ACHN (cell line): ENCODE measurements at places on chromosomes 16 and 17.

DNA sequence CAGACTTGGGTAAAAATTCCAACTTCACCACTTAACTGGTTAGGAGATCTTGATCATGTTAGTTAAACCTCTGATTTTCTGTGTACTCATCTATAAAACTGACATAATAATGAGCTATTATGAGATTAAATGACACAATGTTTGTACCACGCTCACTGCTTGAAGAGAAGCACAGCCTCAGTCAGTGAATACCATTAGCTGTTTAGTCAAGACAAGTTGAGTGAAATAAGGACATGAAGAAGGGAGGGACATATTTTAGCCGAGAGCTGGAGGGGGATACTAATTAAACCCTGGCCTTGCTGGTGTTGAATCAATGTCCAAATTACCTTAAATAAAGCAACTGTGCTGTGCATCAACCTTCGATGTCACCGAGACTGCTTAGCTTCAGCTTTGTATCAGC lies 105.1 kb upstream of the TOX3 start:
- no peak for DNase-seq

GRCh38 chr17:32350666-32351418 lies 885 bp downstream of the ZNF207 start:
- DNase-seq = peak; percentile 75

DNA sequence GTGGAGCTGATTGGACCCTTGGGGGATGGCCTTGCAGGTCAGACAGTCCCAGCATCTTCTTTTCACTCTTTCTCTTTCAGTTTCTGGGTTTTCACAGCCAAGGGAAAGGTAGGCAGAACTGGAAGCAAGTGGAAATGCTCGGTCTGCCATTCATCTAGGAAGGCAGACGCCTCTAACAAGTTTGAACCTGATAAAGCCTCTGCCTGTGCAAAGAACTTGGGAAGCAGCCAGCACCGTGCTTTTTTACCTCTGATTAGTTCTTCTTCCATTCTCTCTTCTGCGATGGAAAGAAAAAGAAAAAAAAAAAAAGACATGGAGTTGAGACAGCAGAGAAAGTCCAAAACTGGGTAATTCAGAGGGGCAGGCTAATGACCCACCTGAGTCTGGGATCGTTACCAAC lies 997.8 kb upstream of the EEF2KMT start:
- no peak for DNase-seq

DNA sequence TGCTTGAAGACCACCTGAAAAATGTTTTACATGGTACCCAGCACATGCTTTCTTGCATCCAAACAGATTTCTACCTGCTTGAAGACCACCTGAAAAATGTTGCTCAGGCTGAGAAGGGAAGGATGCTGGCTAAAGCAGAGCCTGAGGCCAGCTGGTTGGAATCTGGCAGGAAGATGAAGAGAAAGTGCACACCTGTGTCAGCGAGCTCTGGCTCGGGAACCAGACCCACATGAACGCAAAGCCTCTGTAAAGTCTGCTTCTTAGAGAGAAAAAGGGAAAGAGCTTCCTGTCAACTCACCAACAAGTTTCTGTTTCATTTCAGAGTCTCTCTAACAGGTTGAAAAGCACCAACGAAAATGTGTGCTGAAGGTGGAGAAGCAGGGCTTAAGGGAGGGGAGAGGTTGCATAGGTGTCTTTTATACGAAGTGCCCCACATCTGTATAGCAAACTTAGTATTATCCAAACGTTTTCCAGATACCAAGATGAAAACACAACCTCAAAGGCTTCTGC lies 226.0 kb downstream of the TOX3 start:
- DNase-seq = no peak

- no peak for DNase-seq
These were observed 48.4 kb upstream of the NOG start for GRCh38 chr17:56545106-56545505.
